NCI-H82 (cell line): ENCODE measurements at places on chromosomes 4 and X.

DNA sequence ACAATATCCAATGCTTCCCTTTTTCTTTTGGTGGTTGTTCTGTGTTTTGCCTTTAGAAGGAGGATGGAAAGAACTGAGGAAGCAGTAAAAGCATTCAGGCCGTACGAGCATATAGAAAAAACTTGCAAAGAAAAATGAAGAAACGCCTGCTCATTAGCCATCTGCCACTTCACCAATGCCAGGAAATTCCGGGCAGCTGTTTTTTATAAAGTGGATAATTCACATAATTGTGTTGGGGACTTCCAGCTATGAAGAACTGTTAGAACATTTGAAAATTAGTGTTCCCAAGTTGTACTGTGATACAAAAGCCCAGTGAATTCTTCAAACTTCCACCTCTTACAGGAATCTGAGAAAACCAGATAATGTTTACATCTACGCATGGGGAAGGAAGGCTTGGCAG, 11.7 kb downstream of the RELL1 start:
- no peak for DNase-seq

DNA sequence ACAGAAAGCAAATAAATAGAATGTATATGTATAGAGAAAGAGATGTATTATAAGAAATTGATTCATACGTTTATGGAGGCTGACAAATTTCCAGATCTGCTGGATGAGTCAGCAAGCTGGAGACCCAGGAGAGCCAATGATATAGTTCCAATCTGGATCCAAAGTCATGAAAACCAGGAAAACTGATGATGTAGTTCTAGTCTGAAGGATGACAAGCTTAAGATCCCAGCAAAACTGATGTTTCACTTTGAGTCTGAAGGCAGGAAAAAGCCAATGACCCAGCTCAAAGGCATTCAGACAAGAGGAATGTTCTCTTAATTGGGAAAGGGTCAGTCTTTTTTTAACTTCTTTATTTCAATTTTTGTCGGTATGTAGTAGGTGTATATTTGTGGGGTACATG, 102.6 kb downstream of the LHFPL1 start:
- DNase-seq, result no peak

DNA sequence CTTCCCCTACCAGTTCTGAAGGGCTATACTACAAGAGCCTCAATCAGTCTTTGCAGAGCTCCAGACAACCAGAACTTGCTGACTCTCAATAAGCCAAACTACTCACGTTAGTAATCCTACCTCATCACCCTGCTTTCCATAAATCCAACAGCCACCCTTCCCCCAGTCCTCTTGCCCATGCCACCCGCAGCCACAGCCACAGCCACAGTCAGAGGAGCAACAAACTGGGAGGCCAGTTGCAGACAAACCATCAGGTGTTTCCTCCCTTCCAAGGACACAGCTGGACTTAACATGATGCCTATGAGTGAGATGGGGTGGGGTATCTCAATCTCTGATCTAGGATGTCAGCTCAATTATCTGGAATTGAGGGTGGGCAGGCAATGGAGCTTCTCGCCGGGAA, 1.0 kb downstream of the GABRA3 start:
- no peak for DNase-seq

DNA sequence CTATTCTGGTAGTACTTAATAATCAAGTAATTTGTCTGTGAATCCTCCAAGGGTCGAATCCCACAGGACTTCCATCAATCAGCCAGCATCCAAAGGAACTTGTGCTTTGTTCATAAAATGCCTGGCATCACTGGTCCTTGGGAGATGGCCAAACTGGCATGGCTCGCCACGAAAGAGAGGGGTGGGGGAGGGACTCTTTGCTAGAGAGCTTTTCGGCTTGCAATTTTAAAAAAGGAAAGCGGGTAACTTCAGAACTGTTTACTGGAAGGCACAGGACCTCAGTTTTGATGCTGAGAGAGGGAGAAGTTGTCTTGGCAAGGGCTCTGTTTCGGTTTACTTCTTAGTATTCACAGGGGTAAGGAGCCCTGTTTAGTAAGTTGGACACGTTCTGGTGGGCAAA, 79.4 kb upstream of the FHL1 start:
- DNase-seq, result no peak

DNA sequence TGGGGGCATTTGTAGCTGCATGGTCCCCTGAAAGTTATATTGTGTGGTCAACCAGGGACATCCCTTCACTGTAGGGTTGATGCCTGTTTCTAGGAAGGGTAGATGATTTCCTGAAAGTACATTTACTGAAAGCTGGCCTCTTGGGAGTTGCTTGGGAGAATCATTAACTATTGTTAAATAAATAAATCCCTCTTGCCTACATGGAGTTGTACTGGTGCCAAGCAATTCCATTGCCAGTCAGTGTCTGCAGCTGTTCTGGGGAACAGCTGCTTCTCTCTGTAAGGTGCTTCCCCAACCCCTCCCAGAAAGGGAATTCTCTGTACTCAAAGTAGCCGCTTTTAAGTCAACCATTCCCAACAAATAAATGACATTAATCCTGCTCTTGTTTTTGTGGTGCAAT, 51.1 kb downstream of the C4orf51 start:
- DNase-seq, result peak; percentile 24

GRCh38 chr4:70594196-70594595, 2.1 kb downstream of the AMBN start:
- DNase-seq, result no peak

- DNase-seq, result no peak
Observed at GRCh38 chr4:88697588-88698329, at the start of gene NAP1L5. Gene NAP1L5 (minus strand): TSS chr4:88697829. CDS start chr4:88697754, 75 bp downstream.

GRCh38 chr4:40572692-40573310, 56.9 kb downstream of the RBM47 start:
- DNase-seq, result no peak

DNA sequence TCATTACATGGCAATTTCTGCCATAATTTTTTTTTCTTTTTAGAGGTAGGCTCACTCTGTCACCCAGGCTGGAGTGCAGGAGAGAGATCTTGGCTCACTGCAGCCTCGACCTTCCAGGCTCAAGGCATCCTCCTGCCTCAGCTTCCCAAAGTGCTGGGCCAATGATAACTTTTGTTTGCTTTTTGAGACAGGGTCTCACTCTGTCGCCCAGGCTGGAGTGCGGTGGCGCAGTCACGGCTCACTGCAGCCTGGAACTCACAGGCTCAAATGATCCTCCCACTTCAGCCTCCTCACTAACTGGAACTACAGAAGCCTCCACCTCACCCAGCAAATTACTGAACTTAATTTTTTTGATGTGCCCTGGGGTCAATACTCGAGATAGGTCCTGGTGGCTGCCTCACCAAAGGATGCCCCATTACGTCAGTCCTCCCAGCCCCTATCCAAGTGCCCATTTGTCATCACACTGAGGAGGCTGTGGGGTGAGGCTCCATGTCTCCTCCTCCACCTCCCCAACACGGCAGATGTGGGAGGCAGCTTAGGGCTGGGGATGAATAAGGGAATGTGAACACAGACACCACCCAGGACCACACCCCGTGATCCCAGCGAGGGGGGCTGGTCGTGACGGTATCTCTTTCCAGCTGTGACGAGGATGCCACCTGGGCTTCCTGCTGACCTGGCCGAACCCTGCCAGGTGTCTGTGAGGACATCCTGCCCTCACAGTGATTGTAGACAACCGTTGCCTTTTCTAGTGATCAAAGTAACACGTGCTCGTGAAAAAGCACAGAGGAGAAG, 12.4 kb upstream of the NKX1-1 start:
- no peak for DNase-seq

DNA sequence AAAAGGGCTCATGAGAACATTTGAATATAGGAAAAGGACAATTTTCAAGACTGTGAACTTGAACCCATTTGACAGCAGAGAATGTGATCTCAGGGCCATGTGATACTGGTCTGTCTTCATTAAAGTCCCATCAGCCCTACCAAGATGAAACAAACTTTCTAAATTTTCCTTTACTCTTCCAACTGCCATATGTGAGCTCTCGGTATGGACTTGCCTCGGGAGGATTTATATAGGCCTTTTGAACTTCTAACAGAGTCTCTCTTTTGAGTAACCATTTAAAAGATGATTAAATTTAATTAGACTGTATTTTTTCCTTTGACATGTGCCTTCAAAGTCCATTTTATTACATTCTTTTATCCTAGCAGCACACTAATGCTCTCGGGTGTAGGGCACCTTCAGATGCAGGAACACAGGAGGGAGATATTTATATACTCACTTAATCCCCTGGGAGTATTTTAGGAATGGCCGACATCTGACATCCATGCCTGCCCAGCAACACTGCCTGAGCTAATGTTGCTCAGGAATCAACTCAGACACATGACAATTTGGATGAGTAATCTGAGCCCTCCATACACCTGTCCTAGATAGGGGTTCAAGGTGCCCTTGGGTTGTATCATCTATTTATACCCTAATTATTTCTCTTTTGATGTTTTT, 155.0 kb downstream of the SLC7A11 start:
- DNase-seq, result peak; percentile 27

- no peak for DNase-seq
Observed at GRCh38 chr4:2900741-2901140, 57.1 kb downstream of the ADD1 start.

- no peak for DNase-seq
Observed at GRCh38 chr4:124152132-124152531, 560.4 kb downstream of the ANKRD50 start.

GRCh38 chr4:127780598-127780997, 1.5 kb upstream of the HSPA4L start:
- no peak for DNase-seq

GRCh38 chrX:66163849-66164411, at the start of gene HEPH:
Gene HEPH (plus strand): TSS chrX:66164247. CDS start chrX:66170571, 6,324 bp downstream.
- no peak for DNase-seq

GRCh38 chrX:136325377-136325776, 24.6 kb downstream of the ADGRG4 start:
- DNase-seq, result no peak

GRCh38 chrX:113399506-113400192, 559.0 kb upstream of the AMOT start:
- DNase-seq, result no peak

DNA sequence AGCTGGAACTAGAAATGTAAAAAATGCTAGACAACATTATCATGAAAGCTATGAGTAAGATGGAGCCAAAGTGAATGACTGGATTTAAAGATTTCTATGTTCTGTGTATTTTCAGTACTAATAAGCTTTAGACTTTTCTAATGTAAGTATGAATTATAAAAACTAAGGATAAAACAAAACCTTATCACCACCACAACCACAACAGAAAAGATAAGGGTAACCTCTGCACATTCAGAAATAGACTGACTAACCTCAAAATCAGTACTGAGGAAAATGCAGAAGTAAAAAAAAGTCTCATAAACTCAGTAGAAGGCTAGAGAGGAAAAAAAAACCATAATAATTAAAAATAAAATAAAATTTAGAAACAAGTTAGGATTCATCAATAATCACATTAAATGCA, 14.9 kb upstream of the UBE2NL start:
- no peak for DNase-seq

- DNase-seq, result no peak
Observed at GRCh38 chr4:65789805-65790204, 119.5 kb upstream of the EPHA5 start.

DNA sequence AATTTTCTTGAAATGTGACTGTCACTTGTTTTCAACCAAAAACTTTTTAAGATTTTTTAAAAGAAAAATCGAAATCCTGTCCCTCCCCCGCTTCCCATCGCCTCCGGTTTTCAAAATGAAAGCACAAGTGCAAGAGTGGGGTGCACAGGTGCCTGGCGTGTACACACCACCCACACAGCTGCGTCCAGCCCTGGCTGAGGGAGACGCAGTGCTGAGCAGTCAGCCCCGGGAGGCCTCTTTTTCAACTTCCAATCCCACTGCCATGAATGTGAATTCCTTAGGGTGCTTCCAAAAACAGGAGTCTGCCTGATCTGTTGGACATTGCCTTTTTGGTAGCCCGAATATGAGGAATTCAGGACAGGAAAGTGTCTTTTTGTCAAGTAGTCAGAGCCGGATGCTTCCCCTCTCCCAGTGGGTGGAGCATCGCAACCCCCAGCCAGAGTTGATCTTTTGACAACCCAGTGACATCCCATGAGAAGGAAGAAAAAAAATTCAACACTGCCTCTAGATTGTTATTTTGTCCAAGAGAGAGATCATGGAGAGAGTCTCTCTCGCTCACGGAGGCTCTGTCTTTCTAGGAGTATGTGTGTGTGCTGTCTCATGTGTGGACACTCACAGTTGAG, 8.9 kb downstream of the PRRG3 start:
- no peak for DNase-seq

- DNase-seq, result peak; percentile 55
Observed at GRCh38 chr4:150720973-150721518, 139.1 kb downstream of the MAB21L2 start.

DNA sequence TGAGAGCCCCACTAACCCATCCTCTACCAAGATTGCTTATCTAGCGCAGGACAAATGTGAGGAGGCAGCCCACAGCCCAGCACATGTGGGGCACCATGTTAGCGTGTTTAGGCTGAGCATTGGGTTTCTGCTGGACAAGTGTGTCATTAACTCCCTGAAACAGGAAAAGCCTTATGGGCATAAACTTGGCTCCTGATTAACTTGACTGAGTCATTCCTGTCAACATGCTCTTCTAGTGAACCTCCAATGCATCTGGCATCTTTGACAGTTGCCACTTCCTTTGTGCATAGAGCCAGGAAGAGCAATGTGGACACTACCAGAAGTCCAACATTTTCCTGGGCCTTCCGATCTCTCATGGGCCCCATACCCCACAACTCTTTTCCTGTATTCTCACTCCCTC, 2.5 kb downstream of the SPIN2A start:
- DNase-seq, result no peak

GRCh38 chrX:14775416-14775815, 97.5 kb downstream of the FANCB start:
- no peak for DNase-seq

DNA sequence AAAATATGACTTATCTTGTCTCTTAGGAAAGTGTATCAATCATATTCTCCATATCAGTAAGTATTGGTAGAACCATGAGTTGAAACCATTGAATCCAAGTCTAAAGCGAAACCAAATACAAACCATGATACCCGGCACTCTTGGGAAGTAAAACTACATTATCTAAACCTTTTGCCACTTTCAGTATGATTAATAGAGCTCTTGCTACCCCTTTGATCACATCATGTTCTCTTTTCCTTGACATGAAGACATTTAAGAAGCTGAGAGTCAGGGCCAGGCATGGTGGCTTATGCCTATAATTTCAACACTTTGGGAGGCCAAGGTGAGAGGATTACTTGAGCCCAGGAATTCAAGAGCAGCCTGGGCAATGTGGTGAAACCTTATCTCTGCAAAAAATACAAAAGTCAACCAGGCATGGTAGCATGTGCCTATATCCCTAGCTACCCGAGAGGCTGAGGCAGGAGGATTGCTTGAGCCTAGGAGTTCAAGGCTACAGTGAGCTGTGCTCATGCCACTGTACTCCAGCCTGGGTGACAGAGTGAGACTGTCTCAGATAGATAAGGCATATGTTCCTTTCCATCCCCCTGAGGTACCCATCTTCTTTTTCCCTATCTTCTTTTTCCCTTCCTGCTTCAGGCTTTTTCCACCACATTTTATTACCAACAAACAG, 45.4 kb downstream of the CEP135 start:
- no peak for DNase-seq

GRCh38 chr4:174418640-174419212, 103.6 kb downstream of the HPGD start:
- DNase-seq, result no peak

GRCh38 chr4:155941085-155941790, 12.4 kb downstream of the CTSO start:
- DNase-seq, result no peak
